ENCODE measurements at places on chromosomes 3 and 15.

DNA sequence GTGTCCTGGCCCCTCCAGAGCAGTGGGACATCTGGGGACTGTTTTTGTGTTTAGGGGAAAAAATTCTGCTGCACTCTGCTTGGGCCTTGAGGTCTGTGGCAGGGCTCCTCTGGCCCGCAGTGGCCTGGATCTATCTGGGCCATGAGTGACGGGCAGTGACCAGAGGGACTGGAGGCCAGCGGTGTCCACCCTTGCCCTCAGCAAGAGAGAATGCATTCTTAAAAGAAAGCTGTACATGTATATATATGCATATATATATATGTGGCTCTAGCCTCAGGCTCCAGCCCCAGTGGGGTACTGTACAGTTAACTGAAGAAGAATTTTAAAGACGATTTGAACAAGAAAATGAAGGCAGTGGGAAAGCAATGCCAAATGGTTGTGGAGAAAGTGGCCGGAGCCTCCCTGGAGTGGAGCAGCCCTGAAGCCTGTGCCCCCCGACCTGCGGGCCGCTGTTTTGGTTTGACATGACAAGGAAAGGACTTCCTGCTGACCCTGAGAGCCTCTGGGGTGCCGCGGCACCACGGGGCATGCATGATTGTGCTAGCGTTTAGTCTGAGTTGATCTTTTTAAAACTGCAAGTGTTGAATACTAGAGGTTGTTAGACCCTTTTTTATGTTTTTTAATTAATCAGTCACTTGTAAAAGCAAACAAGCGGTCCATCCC is 52.2 kb downstream of the PLXNA1 start:
- DNase-seq: no peak

- no peak for DNase-seq
These were observed 71.1 kb downstream of the ALDH1A2 start for GRCh38 chr15:57994221-57995049.

DNA sequence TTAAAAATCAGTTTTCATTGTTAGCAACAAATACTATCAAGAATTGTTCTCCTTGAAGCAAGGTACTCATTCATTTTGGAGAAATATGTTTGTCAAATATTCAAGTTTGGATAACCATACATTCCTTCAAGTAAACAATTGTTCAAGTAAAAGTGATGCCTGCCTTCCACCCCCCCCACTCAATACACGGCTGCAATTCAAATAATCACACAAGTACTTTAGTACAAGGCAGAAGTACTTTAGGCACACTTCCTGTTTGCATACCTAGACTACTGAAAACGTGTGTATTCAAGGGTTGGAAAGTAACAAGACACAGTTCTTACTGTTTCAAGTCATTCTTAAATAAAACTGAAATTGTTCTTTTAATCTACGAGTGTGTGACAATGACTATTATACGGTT is 45.4 kb downstream of the TJP1 start:
- no peak for DNase-seq

DNA sequence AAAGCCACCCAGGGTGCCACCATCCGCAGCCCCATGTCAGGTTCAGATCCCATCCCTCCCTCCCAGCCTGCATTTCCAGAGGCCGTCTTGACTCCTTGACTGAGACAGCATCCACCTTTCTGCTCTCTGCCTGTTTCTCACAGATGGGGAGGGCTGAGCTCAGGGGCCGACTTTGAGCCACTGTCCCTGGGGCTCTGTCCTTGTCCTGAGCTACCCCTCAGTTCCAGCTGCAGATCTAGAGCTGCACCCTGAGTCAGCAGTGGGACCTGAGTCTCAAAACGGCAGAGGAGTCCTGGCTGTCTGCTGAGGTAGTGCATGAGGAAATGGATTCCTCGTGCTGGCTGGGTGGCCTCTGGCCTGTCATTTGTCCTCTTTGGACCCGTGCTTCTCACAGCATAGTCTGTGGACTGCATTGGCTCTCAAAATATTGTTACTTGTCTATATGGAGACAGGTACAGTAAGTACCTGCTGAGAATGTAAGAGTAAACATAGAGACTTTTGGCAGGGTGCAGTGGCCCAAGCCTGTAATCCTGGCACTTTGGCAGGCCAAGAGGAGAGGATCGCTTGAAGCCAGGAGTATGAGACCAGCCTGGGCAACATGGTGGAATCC is 22.3 kb downstream of the RPLP1 start:
- DNase-seq: no peak

GRCh38 chr3:169527507-169527906 is 136.0 kb downstream of the MECOM start:
- DNase-seq: no peak

- no peak for DNase-seq
These were observed 37.5 kb downstream of the TSPAN3 start for GRCh38 chr15:77033417-77033728.

GRCh38 chr3:109132801-109133473 is 3.6 kb upstream of the C3orf85 start:
- no peak for DNase-seq

DNA sequence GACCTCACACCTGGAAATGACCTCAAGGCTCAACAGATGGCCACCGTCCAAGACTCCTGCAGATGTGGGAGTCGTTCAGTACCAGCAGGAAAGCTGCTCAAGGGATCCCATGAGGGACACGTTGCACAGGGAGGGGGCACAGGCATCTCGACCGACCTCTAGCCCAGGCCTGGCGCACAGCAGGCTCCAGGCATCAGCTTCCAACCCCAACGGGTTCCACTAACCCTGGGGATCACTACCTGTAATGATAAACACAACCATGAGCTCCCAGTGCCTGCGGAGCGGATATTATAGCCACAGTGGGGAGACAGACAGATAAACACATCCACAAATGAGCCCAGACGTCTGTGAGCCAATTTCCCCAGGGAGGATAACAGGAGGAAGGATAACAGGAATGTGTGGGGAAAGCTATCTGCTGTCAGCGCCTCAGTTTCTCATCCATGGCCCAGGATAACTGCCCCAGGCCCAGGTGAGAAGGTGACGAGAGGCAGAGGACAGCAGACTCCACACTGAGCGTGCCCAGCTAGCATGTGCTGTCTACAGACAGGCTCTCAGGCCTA is 19.9 kb downstream of the NUP210 start:
- no peak for DNase-seq

- DNase-seq: no peak
These were observed 30.6 kb downstream of the ADAMTS17 start for GRCh38 chr15:100311154-100311625.

DNA sequence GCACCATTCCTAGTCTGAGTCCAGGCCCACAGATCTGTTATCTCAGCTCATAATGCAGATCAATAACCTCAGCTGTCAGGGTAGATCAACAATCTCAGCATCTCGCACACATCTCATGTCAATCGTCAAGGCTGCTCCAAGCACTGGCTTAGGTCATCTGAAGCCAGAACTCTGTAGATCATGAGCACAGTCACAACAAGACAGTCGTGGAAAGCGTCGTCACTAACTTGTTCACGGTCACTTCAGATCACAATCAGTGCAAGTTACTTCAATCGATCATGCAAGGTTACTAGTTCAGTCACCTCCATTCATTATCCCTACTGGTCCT is 71.8 kb downstream of the RBPMS2 start:
- DNase-seq: no peak

DNA sequence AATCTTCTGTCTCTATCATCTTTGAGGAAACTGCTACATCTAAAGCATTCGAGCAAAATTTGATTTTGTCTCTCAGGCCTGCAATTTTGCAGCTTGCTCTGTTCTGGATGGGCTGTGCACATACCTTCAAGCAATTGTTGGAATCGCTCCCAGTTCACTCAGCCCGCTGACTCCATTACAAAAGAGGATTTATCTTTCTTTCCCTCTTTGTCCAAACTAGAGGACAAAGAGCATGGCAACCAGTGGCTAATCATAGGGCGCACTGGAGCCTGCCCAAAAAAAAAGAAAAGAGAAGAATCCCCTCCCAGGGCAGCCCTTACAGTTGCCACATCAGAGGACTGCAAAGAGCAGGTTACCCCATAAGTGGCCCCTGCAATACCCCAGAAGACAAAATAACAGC is 49.0 kb upstream of the DUT start:
- no peak for DNase-seq

GRCh38 chr15:68797599-68798345 is 22.9 kb downstream of the ANP32A start:
- no peak for DNase-seq

GRCh38 chr3:9247941-9248521 is 1.4 kb downstream of the SRGAP3 start:
- DNase-seq: no peak

DNA sequence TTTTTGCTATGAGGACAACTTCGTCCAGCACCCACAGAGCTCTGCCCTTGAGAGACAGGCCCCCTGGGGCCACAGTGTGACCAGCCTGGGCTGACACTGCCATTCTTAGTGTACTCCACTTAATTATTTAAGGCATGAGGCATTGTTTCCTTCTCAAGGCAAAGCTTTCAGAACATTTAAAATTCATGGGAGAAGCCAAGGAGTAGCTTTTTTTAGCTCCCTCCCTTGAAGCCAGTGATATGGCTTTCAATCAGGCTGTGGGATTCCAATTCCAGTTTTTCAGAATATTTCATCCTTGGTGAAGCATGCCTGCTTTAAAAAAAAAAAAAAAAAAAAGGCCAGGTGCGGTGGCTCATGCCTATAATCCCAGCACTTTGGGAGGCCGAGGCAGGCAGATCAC is 21.3 kb downstream of the HOMER2 start:
- DNase-seq: no peak

- peak; percentile 32 for DNase-seq
These were observed 539 bp upstream of the TLNRD1 start for GRCh38 chr15:81000144-81000623.

DNA sequence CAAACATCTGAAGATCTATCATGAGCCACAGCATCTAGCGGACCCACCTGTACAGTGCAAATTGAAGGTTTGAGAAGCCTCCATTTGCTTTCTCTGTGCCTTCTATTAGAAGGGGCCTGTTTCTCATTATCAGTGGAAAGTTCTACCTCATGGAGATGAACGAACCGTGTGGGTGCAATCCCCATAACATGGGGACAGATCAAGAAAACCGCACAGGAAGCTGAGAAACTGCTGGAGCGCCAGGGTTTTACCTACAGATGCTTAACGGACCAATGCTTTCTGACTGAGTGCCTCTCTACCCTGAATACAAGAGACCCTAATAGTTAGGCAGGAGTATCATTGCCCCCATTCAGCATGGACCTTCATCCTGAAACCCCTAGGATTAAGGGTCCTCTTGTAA is 53.5 kb downstream of the CYP19A1 start:
- DNase-seq: no peak

- no peak for DNase-seq
These were observed 403.2 kb downstream of the MECOM start for GRCh38 chr3:169260296-169260695.

- no peak for DNase-seq
These were observed 38.0 kb upstream of the TIMP4 start for GRCh38 chr3:12196684-12197083.

DNA sequence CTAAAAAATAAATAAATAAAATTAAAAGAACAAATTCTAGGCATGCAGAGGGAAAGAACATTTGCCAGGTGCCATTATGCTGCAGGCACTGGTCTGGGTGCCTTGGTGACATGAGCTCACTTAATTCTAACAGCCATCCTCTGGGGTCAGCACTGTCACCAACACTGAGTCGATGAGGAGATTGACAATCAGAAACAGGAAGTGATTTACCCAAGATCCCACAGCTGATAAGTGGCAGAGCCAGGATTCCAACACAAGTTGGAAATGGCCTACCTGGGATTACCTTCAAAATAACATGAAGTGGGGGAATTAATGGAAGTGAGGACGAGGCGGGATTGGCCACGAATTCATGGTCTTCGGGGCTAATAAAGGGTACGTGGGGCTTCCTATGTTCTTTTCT is 3.6 kb downstream of the PLIN1 start:
- no peak for DNase-seq

DNA sequence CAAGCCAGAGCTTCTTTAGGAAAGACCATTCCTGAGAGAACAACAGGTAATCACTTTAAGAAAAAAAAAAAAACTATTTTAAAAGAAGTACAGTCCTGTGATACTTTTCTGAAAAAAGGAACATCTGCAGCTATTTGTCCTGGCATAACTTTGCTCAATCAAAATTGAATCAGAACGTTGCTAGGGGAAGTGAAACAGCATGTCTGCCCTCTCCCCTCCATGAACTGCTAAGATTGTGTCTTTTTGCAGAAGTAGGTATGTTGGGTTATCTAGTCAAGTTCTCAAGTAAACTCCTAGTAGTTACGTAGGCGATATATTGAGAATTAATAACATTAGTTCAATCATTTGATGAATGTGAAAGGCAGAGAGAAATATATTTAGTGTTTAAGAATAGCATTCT is 1013.3 kb downstream of the TUSC7 start:
- peak; percentile 2 for DNase-seq

- DNase-seq: no peak
These were observed 23.7 kb downstream of the TPRA1 start for GRCh38 chr3:127566833-127567232.

DNA sequence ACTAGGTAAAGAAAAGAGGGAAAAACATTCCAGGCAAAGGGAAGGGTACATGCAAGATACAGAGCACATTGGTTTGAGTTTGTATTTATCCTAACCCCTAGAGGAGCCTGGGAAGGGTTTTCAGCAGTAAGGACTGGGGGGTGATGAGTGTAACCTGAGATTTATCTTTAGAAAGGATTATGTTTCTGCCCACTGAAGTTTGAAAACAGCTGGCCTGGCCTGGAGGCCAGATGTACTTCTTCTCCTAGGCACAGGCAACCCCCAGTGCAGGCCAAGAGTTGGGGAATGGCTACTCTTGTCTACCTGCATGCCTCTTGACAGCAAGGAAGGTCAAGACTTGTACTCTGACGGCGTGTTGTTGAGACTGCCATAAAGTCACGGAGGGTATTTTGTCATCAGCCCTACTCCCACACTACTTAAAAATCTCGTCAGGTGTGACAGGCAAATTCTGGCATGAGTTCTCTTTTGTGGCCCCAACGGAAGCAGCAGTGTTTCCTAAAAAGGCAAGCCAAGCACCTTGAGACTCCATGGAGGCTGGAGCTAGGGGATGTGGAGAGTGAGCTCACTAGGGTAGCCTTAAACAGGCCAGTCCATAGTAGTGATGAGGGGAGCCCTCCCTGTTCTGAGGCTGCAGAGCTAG is 241.5 kb upstream of the WNT5A start:
- no peak for DNase-seq

DNA sequence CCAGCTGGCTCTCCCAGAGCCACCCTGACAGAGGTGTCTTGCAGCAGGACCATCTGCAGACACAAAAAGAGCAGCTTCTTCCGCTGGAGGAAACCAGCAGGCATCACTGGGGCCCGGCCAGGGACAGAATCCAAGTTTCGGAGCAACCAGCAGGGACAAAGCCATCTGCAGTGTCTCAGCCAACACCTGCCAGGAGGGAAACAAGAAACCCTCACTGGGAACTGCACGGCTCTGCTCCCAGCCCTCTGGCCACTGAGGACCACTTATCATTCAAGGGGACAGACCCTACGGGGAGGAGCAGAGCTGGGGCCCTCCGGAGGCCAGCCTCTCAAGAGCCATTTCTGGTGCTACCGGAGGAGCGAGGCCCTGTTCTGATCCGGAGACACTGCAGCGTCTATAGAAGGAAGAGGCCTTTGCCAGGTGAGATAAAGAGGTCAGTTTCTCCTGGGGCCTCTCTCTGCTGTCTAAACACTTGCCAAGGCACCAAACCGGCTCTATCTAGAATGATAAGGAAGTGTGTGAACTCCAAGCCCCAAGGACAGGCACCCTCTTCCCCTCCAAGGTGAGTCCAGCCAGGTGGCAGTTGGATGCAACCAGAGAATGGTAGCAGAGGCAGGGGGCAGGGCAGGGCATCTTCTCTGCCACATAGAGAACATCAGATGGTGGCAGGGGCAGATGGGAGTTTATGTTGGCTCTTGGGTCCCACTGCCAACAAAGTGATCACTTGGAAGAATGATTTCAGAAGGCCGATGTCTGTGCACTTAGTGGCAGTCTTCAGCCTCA is 89.0 kb downstream of the CHSY1 start:
- no peak for DNase-seq
